ENCODE measurements at places on chromosomes 6 and 20. TPM values are rescaled to one million over a fixed set of nuclear protein-coding genes. Genes with fewer than 3 reads are reported as not detected.
A peak's percentile ranks its signal among the peaks of the same experiment; 100 is the strongest.

DNA sequence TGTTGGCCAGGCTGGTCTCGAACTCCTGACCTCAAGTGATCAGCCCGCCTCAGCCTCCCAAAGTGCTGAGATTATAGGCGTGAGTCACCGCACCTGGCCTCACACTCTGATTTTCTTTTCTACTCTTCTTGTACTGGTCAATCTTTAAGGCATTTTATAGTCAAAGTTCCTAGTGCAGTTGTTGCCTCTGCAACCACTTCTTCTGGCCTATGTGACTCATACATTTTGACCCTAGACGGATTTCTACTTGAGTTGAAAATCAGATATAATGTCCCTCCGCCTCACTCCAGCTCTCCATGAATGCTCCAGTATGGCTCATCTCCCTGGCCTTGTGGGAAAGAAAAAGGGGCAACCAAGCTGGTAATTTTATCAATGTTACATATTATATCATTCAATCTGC, 42.4 kb downstream of the TNFRSF21 start:
- DNase-seq = no peak

DNA sequence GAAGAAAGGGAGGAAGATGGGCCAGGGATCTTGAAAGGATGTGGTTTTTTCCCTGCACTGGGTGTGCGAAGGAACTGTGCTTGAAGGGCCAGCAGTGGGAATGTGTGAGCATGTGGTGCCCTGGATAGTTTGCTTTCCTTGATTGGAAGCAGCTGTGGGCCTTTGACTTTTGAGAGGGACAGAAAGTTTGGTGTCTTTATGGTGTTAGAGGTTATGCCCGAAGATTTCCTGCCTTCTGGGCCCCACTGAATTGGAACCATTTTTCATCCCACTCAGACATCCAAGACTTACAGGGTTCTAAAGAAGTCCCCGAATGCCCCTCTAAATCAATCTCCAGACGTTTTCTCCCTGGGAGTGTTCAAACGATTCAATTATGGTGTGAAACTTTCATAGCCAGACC, 23.5 kb upstream of the EDN3 start:
- no peak for DNase-seq

DNA sequence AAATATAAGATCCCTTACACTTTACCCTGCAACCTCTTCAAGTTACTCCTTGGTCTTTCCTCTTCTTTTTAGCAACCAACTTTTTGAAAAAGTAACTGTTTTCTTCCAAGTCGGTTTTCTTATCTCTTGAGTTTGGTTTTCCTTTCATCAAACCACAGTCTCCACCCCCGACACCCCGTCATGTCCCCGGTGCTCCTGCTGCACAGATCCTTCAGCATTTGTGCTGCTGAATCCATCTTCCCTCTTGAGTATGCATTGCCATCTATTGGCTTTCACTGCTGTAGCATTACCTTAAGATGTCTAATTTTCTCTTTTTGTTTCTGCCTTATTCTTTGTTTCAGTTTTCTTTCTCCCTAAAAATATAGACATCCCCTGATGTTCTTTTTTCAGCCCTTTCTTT, 11.9 kb upstream of the TNFRSF21 start:
- DNase-seq = no peak

DNA sequence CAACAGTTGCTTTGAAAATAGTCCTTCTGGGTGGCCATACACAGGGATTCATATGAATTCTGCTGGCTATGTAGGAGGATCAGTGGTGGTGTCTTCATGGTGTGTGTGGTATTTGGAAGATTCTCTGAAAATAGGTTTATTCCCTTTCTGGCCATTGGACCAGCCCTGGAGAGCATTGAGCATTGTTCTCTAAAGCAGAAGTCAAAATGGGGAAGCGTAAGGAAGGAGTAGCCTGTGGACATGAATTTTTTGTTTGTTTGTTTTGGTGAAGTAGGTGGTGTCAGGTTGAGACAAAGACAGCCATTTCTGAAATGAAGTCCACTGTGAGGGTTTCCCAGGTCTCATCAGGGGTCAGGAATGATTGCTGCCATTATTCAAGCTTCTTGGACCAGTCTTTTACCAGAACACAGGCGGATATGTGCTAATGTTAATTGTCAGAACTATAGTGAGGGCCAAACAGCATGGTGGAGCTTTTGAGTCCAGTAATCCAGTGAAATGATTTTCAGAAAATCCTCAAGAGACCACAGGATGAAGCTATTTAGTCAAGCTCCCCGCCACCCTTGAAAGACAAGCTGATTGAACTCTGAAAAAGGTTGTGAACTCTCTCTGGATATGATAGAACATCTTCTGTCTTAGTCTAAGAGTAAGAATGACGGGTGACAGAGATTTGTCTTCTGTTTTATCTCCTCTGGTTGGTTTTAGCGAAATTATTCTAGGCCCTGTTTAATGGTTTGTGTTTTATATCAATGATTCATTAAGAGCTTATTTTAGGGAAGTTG, 60.0 kb downstream of the DNAH8 start:
- no peak for DNase-seq

- DNase-seq = no peak
These were observed 127.9 kb downstream of the PXDC1 start for GRCh38 chr6:3623451-3624249.

- DNase-seq = no peak
These were observed at the start of gene GPX6 for GRCh38 chr6:28515676-28516075. Gene GPX6 (minus strand): TSS chr6:28515793. CDS start chr6:28515743, 50 bp downstream.

- peak; percentile 70 for DNase-seq
These were observed 66.2 kb downstream of the RREB1 start for GRCh38 chr6:7173843-7174503.

DNA sequence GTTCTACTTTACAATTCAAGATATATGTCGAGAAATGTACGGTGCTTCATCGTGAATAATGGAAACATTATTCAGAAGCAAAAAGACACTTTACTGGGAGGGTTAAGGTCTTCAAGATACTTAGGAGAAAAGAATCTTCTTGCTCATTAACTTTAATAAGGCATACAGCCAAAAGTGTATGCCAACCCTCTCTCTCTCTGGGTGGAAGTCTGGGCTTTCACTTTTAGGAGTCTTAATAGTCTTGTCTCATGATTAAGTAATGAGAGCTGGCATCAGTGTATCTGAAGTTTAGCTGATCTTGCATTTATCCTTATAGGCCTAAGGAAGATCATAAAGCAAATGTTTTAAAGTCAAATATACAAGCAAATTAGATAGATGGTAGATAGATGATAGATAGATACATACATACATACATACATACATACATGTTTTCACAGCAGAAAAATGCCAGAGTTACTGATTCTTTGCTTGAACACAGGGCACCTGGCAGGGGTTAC, 21.5 kb downstream of the OLIG3 start:
- no peak for DNase-seq

GRCh38 chr6:156590482-156590881, 186.7 kb upstream of the ARID1B start:
- no peak for DNase-seq

GRCh38 chr20:41664584-41664983, 46.4 kb upstream of the CHD6 start:
- no peak for DNase-seq

GRCh38 chr6:170107606-170108222, 183.2 kb downstream of the DLL1 start:
- DNase-seq = no peak

DNA sequence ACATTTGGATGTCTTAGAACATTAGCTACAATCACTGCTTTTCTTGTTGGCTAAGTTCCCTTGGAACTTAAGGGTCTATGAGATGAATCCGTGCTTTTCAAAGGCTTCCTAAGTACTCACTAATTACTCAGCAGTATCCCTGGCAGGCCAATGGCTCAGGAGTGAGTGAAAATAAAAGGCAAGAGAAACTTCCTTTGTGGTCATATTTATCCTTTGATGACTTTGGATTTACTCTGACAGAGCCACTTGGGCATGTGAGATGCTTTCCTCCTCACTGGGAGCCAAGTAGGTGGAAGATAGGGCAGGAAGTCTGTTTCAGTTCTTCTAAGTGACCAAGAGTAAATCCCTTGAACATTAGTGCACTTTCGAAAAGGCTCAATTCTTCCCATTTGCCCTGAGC, 224.3 kb upstream of the FOXA2 start:
- no peak for DNase-seq

- DNase-seq = no peak
These were observed 66.0 kb upstream of the CDH4 start for GRCh38 chr20:61185841-61186601.

DNA sequence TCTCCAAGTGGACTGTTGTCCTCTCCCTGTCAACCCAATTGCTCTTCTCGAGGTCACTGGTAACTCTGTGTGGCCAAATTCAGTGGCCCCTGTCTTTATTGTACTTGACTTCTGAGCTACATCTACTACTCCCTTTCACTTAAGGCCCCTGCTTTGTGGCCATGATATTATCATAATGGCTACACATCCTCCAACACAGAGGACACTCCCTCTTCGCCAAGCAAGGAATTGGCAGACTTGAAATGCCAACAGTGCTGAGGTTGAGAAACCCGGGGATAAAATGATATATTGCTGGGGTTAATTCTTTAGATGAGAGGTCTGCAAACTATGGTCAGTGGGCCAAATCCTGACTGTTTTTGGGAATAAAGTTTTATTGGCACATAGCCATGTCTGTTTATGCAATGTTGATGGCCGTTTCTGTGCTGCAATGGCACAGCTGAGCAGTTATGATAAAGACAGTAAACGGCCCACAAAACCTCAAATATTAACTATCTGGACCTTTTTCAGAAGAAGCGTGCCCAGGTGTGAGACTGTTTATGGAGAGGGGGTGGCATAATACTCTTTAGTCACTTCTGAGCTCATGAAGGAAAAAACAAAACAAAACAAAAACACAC, 12.0 kb upstream of the MRPS10 start:
- DNase-seq = no peak

DNA sequence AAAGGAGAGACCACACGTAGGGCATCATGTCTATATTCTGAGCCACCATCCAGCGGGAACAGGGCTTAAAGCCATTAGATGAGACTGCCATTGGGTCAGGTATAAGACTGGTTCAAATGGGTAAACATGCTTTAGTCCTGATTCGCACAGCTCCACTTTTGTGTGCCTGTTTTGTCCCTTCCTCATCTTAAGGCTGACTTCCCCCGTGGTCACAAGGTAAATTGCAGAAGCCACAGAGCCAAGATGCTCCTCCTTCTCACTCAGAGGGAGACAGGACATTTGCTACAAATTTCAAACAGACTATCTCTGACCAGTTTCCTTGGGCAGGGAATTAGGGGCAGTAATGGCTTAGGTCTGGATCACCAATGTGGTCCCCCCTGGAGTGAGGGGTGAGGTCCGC, 11.4 kb upstream of the IFNGR1 start:
- DNase-seq = no peak

- no peak for DNase-seq
These were observed 18.9 kb upstream of the SCRT2 start for GRCh38 chr20:694496-694895.

DNA sequence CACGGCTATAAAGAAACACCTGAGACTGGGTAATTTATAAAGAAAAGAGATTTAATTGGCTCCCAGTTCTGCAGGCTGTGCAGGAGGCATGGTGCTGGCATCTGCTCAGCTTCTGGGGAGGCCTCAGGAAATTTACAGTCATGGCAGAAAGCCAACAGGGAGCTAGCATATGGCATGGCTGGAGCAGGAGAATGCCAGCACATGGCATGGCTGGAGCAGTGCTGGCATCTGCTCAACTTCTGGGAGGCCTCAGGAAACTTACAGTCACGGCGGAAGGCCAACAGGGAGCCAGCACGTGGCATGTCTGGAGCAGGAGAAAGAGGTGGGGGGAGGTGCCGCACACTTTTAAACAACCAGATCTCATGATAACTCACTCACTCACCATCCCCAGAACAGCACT, 32.5 kb upstream of the DACT2 start:
- DNase-seq = no peak

- DNase-seq = no peak
These were observed 10.3 kb downstream of the KIF25 start for GRCh38 chr6:168007592-168008338.

DNA sequence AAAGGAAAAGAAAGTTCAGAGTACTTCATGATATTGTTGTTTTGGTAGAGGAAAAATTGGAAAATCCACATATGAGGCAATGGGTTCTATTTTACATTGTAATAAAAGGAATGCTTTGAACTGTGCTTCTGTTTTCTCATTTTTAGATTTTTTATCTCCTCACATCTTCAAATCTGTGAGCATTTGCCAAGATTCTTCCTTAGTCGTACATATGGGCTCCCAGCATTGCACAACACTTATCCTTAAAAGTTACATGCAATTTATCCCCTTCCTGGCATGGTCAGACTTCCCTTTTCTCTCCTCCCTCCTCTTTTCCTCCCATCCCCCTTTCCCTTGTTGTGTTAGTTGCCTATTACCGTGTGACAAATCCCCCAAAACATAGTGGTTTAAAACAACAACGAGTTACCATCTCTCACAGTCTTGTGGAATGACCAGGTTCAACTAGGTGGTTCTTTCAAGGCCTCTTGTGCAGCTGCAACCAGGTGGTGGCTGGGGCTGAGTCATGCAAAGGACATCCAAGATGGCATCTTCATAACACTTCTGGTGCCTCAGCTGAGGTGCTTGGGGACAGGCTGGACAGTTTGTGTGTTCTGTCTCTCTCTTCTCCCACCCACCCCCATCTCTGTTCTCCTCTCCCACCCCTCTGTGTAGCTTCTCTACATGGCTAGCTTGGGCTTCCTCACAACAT, 68.7 kb downstream of the TXNDC5 start:
- DNase-seq = no peak

GRCh38 chr20:22617160-22617559, 32.8 kb upstream of the FOXA2 start:
- DNase-seq = no peak

GRCh38 chr6:53175027-53175426, 26.4 kb upstream of the GCM1 start:
- no peak for DNase-seq

DNA sequence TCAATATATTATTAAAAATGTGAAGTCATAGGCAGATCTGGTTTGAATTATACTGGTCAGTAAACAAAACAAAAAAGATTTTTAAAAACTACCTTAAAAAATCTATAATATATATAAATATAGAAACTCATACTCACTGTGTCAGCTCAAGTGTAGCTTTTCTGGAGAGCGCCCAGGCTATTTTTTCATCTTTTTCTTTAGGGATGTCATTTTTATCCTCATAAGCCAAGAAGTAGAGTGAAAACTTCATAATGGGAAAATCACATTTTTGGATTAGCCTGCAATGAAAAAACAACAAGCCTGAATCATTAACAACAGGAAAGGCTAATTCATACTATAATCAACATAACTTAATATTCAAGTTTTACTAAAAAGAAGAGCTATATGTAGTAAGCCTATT, 18.7 kb downstream of the GLO1 start:
- no peak for DNase-seq

Gene RAET1G
- total RNA-seq = not detected

Gene RUNX2
- 0.26 TPM for total RNA-seq

Gene KCNK16
- total RNA-seq = not detected

Gene CST5
- total RNA-seq = not detected

Gene NUS1
- 55.8 TPM for total RNA-seq

Gene TRDN
- 10.4 TPM for total RNA-seq

Gene COL12A1
- total RNA-seq = 1.4 TPM

Gene FOXS1
- total RNA-seq = not detected

Gene CGA
- not detected for total RNA-seq

Gene C6orf132
- total RNA-seq = 45.1 TPM

Data from H9 (cell line).